ENCODE measurements at places on chromosomes 5 and 9.

- DNase-seq = no peak
Measured at GRCh38 chr9:93603011-93603410, 26.6 kb downstream of the PHF2 start.

GRCh38 chr5:155389498-155389897 lies 375.9 kb downstream of the KIF4B start:
- no peak for DNase-seq

DNA sequence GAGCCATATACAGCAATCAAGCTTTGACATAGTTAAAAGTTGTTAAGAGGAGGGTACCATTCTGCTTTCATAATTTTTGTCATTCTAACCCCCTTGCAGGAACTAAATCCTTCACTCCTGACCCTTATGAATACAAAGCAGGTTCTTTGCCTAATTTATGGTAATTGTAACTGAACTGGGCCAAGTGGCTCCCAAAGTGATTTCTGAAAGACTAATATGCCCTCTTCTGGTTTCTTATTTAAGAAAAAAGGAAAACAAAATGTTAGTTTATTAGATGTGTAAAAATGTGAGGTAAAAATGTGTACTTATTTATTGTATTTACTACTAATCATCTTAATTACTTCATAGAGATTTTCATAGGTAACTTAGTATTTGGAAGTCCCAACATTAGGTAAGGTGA lies 268.5 kb downstream of the BNC2 start:
- DNase-seq = no peak

GRCh38 chr5:93294199-93294598 lies 286.8 kb downstream of the NR2F1-AS1 start:
- no peak for DNase-seq

- DNase-seq = no peak
Measured at GRCh38 chr5:132321109-132321721, 27.0 kb downstream of the SLC22A4 start.

DNA sequence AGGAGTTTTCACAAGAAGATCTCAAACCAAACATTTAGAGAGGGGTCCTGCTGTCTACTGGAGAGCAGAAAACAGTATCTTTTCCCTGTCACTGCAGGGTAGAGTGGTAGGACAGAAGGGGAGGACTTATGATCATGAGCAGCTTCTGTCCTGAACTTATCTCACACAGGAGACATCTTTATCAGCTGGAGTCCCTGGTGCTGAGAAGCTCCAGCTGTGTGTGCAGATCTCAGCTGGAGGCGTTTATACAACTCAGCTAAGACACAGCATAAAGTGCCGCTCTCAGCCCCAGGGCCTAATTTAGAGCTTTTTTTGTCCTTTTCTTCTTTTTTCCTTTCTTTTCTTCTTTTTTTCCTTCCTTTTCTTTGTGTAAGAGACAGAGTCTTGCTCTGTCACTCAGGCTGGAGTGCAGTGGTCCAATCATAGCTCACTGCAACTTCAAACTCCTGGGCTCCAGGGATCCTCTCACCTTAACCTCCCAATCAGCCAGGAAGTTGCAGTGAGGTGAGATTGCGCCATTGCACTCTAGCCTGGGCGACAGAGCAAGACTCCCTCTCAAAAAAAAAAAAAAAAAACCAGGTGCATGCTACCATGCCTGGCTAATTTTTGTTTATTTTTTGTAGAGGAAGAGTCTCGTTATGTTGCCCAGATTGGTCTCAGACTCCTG lies 31.9 kb downstream of the CCDC125 start:
- DNase-seq = no peak

DNA sequence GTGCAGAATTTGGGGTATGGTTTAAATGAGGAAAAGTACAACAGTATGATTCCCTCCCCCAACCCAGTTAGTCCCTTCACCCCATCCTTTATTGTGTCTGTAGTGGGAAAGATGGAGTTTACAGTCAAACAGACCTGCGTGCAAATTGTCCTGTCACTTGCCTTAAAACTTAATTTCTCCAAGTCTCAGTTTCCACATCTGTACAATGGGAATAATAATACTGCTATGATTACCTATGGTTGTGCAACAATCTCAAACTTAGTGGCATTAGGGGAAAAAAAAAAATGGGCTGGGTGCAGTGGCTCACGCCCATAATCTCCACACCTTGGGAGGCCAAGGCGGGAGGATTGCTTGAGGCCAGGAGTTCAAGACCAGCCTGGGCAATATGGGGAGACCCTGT lies 35.8 kb upstream of the CTNNA1 start:
- DNase-seq = no peak

DNA sequence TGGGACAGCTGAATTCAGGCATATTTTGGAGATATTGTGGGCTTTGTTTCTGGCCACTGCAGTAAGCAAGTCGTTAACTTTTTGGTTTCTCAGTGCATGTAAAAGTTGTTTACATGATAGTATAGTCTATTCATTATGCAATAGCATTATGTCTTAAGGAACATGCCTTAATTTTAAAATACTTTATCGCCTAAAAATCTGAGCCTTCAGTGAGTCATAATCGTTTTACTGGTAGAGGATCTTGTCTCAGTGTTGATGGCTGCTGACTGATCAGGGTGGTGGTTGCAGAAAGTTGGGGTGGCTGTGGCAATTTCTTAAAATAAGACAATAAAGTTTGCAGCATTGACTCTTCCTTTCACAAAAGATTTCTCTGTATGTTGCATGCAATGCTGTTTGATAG lies 5.1 kb downstream of the SCGB3A1 start:
- DNase-seq = no peak

DNA sequence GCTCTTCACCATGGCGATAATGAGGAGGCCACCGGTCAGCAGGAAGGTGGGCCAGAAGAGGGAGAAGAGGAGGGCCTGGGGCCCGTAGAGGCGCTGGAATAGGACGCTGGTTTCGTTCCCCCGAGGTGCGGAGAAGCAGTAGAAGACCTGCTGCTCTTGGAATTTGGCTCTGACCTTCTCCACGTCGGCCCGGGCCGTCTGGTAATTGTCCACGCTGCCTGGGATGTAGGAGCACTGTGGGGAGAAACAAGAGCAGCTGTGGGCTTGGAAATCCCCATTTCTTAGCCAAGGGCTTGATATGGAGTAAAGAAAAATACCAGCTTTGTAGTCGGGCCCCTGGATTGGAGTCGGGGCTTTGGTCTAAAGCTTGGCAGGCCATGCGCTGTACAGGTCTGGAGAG lies 10.4 kb downstream of the KCNMB1 start:
- no peak for DNase-seq

- DNase-seq = no peak
Measured at GRCh38 chr5:62547945-62548630, 30.5 kb upstream of the LRRC70 start.

DNA sequence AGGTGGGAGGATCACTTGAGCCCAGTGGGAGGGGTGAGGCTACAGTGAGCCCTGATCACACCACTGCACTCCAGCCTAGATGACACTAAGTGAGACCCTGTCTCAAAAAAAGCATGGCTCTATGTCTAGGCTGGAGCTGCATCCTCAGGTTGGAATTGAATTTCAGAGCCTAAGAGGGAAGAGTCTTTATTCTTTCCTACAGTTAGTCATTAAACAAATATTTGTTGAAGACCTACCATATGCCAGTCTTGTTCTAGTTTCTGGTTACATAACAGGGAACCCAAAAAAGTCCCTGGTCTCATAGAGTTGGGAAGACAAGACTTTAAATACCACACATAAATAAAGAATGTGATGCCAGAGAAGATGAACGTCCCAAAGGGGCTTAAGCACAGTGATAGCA lies 6.9 kb upstream of the GRPEL2 start:
- no peak for DNase-seq

- DNase-seq = no peak
Measured at GRCh38 chr9:97364769-97365490, 47.0 kb upstream of the TDRD7 start.

DNA sequence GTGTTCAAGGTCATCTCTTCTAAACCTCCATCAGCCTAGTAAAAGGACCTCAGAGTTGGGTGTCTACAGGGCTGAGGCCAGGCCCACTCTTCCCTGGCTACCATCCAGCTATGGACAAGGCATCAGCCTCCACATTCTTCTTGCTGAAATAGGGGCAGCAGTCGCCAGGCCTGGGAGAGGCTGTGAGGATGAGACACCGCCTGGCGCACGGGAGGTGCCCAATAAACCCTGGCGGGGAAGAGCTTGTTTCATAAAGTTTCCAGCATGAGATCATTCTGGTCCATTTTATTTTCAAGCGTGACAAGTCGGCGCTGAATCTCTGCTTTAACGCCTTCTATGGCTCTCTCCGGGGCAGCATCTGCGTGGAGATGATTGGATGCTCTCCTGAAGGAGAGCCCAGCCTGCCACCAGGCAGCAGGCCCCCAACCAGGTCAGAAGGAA lies 153.4 kb downstream of the OLFM1 start:
- no peak for DNase-seq

GRCh38 chr9:38355115-38355514 lies 37.4 kb upstream of the ALDH1B1 start:
- no peak for DNase-seq

- DNase-seq = no peak
Measured at GRCh38 chr9:122883125-122883524, 22.0 kb downstream of the RC3H2 start.

DNA sequence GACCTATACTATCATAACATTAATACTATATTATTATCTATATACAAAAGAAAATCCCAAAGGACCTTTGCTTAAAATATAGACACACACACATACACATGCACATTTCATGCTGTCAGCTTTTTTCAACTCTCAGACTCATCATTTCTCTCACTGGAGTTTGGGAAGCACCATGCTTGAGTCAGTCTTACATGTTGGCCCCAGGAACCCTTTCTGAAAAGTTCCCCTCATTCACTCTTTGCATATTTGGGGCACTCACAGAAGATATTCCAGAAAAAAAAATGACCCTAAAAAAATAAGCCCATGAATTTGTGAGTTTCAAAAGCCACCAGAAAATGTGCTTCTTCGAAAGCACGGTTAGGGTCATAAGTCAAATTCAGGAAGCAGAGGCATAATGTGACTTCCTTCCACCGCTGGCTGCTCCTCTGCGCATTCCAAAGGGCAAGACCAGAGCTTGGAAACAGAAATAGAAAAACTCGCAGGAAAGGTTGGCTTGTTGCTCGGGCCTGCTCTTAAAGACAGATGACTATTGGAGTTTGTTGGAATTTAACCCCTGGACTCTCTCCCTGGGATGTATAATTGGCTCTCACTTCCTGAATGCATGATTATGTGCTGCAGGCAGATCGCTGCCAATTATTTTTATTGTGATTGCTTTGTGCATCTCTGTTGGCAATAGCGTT lies 129.7 kb upstream of the IQGAP2 start:
- DNase-seq = no peak

DNA sequence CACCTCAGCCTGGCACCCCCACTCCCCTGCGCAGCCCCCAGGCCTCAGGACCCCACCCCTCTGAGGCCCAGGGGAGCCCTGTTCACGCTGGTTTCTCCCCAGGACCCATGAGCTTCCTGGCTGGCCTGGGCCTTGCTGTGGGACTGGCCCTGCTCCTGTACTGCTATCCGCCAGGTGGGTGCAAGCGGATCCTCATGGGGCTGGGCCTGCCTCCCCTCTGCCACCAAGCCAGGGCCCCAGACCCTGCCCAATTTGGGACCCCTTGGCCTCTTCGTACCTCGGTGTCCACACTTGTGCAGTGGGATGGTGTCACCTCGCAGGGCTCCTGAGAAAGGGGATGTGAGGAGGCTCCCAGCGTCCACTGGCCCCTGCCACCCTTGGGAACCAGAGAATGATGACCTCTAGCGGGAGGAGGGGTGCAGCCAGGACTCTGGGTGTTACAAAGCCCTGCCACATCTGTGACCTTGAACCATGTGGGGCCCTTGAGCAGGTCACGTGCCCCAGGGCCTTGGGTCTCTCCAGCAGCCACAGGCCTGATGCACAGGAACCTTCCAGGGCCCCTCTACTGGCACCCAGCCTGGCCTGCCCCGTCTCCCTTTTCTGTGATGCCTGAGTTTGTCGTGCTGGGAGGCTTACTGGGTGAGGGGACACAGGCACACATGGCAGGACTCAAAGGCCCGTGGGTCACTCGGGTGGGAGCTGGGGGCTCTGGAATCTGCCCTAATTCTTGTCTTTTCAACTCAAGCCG lies 16.3 kb downstream of the CARD19 start:
- DNase-seq = no peak

GRCh38 chr5:76230711-76231285 lies 147.6 kb downstream of the SV2C start:
- DNase-seq = no peak

GRCh38 chr5:107364443-107365319 lies 306.1 kb downstream of the EFNA5 start:
- no peak for DNase-seq

GRCh38 chr5:32329395-32329834 lies 16.7 kb upstream of the MTMR12 start:
- DNase-seq = peak; percentile 35
